ENCODE measurements at places on chromosomes 7 and 10.

DNA sequence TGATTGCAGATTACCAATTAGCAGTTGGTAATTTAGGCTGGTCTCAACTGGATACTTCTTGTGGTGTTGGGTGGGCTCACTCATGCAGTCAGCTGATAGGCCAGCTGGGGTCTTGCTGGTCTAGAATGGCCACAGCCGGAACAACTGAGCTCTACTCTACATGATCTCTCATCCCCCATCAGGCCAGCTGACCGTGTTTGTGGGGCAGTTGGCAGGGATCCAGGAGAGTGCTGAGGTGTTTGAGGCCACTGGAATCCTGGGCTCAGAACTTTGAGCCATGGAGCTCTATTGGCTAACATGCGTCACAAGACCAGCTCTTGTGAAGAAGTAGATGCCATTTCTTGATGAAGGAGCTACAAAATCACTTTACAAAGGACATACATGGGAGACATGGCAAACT lies 242.4 kb downstream of the GFRA1 start:
- no peak for DNase-seq

- peak; percentile 27 for DNase-seq
These were observed 204.6 kb downstream of the HDAC9 start for GRCh38 chr7:18700147-18700546.

GRCh38 chr7:148042935-148043631 lies 547.5 kb upstream of the C7orf33 start:
- DNase-seq, result no peak

DNA sequence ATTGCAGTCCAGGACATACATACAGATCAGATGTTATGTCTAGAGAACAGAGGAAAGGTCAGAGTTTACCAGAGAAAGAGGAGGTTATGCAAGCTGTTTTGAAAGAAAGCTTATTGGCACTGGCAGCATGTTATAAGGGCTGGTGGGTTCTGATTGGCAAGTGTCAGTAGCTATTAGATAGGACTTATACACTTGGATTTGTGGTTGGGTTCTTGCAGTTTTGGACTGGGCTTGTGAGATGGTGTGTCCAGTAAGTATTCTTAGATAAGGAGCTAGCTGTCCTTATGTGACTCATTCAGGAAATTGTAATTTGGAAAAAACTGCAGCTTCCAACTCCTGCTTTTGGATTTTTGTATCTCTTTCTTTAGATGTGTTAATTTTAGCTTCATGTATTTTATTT lies 130.7 kb upstream of the NAMPT start:
- DNase-seq, result no peak

- DNase-seq, result no peak
These were observed 223.7 kb upstream of the ZMIZ1 start for GRCh38 chr10:78844960-78845607.

DNA sequence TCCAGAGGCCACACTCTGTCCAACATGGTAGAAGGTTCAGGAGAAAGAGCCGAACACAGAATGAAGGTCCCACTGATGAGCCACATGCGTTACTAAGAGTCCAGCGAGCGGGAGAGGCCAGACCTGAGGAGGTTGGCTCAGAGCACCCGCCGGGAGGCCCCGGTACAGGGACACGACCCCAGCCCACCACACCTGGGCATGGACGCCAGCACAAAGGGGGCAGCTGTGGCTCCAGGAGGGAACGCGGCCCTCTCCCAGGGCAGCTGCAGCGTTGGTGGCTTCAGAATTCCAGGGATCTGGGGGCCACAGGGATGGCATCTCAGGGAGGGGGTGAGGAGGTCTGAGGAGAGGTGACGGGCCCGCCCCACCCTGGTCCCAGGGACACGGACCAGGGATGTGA lies 280.0 kb downstream of the MAD1L1 start:
- DNase-seq, result no peak

DNA sequence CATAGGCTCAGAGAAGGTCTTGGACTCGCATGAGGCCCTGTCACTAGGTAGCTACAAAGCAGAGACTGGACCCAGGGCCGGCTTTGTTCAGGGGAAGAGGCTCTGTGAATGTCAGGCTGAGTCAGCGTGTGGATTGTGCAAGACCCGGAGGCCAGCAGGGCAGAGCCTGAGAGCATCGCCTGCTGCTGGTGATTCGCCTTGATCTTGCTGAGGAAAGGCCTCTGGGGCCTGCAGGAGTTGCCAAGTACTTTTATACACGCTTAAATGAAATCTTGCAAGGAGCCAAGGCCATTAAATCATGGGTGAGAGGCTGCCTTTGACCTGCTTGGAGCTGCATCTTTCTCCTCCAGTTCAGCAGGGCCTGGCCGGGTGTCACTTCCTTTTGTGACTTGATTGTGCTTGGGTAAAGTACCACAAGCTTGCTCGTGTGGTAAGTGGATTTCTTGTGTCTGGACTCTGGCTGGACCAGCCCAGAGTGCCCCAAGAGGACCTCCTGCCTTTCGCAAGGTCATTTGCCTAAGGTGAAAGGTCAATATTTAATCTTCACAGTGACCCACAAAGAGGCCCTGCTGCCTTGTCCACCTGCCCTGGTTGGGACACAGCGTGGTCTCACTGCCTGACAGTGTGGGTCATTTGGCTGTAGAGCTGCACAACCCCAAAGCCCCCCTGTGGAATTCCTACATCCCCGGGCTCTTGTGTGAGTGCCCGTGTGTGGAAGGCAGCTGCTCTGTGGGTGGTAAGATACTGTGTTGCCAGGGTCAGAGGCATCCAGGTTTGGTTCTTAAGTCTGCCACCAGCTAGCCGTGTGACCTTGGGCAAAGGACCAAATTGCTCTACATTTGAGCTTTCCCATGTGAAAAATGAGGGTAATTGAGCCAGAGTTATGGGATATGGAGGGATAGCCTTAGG lies 38.6 kb upstream of the SH2D4B start:
- DNase-seq, result no peak

DNA sequence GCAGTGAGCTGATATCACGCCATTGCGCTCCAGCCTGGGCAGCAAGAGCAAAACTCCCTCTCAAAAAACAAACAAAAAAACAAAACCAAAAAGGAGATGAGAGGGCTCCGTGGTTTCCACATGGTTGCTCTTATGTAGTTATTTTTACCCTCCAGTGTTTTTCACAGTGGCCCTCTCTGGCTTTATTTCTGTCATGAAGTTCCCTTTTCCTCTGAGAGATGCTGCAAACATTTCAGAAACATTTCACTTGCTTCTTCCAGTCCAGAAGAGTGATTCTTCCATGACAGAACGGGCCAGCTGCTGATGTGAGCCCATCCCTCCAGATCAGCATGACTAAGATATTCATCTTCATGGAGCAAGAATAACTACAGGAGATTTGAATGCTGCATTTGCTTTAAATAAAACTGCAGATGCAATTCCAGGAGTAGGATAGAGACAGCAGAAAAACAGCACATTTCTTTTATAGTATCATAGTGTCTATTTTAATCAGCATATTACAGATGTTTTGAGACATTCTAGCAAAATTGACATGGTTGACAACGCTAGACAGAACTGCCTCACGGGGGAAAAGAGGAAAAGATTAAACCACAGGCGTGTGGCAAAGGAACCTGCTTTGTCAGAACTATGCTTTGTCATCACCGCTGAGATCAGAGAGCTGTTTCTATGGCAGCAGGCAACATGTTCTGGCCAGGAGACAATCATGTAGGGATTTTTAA lies 40.3 kb downstream of the NRCAM start:
- DNase-seq, result no peak

- DNase-seq, result no peak
These were observed 83.7 kb upstream of the CCDC71L start for GRCh38 chr7:106744563-106745091.

- DNase-seq, result no peak
These were observed 134.3 kb downstream of the CFAP58 start for GRCh38 chr10:104487794-104488438.

- DNase-seq, result no peak
These were observed 41.4 kb upstream of the SGCE start for GRCh38 chr7:94697035-94697974.

- no peak for DNase-seq
These were observed 44.4 kb upstream of the SLIT1 start for GRCh38 chr10:97230146-97230545.

GRCh38 chr7:74476626-74477025 lies 22.9 kb downstream of the GTF2IRD1 start:
- DNase-seq, result no peak

DNA sequence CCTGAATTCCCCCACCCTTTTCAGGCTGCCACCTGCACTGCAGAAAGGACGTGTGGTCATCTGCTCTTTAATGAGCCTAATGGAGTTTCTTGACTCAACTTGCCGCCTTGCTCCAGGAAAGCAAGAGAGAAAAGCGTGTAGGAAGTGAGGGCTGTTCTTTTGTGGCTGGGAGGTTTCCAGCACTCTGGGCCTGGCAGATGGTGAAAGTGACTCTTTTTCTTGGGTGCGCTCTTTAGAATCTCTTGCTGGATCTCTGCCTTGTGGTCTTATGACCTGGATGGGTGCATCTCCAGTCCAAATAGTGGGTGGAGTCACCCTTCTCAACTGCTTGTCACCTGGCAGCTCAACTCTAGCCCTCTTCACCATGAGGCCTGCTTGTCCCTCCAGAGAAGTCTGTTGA lies 244.0 kb downstream of the SORCS1 start:
- DNase-seq, result no peak

GRCh38 chr7:27108390-27109127 lies 6.1 kb upstream of the HOXA2 start:
- DNase-seq, result no peak

- no peak for DNase-seq
These were observed 2.6 kb downstream of the MEST start for GRCh38 chr7:130494431-130494858.

DNA sequence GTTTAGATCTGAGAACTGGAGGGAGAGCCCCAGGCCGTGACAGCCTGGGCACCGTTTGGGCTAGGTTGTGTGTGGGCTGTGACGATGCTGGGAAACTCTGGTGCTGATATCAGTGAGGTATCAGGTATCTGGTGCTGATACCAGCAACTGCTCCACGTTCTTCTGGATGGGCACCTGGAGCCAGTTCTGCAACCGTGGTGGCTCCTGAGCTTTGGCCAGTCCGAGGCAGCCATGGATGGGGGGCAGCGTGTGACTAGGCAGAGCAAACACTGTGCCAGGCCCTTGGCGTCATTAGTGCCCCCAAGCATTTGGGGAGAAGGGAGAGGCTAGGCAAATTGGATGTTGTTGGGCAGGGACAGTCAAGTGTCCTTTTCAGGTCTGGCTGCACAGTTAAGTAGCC lies 57.9 kb downstream of the ZNF467 start:
- DNase-seq, result no peak

Data from iPS DF 6.9 (cell line).